Prostate gland (tissue), 2 donors: ENCODE measurements at places on chromosomes 7 and 10. TPM values are rescaled to one million over a fixed set of nuclear protein-coding genes. Genes with fewer than 3 reads are reported as not detected.

The CPN1 gene
- not detected for total RNA-seq

The TAX1BP1 gene
- 125 TPM for total RNA-seq

- no peaks in the 10 kb centered on the region for H3K36me3 ChIP-seq
- no peak for DNase-seq
- no peak overlapping the region for H3K27ac ChIP-seq
- no peaks in the 10 kb centered on the region for H3K4me1 ChIP-seq
- H3K27me3 ChIP-seq = no peaks in the 10 kb centered on the region
Observed at GRCh38 chr10:58477122-58477521, 35.5 kb upstream of the BICC1 start.

The ABCB4 gene
- 0.05 TPM for total RNA-seq

GRCh38 chr7:151682831-151683614 lies 163.3 kb upstream of the RHEB start:
- H3K27ac ChIP-seq = peak overlapping the region; percentile 35
- H3K4me1 ChIP-seq = peaks cover 9% of the 10 kb centered on the region
- H3K27me3 ChIP-seq = no peaks in the 10 kb centered on the region
- no peak overlapping the region for H3K4me3 ChIP-seq

The ENTPD1 gene
- total RNA-seq = 7.0 TPM

GRCh38 chr10:24898501-24898900 lies 53.9 kb downstream of the PRTFDC1 start:
- H3K27me3 ChIP-seq = no peaks in the 10 kb centered on the region
- no peak overlapping the region for H3K27ac ChIP-seq
- no peak for DNase-seq
- no peak overlapping the region for H3K4me3 ChIP-seq
- H3K36me3 ChIP-seq = no peaks in the 10 kb centered on the region

The CBLL1 gene
- 35.3 TPM for total RNA-seq

- no peak overlapping the region for H3K4me3 ChIP-seq
- no peak overlapping the region for H3K27ac ChIP-seq
Observed at GRCh38 chr7:53642361-53642760, 606.9 kb downstream of the POM121L12 start.

GRCh38 chr7:51140199-51141164 lies 176.1 kb downstream of the COBL start:
- peak overlapping the region; percentile 8 for H3K27ac ChIP-seq
- H3K36me3 ChIP-seq = no peaks in the 10 kb centered on the region
- peaks cover 2% of the 10 kb centered on the region for H3K4me1 ChIP-seq
- no peak for DNase-seq

The VIM gene
- total RNA-seq = 1,683 TPM

The ZNF804B gene
- total RNA-seq = not detected

- H3K27me3 ChIP-seq = no peaks in the 10 kb centered on the region
- no peak for DNase-seq
- no peaks in the 10 kb centered on the region for H3K36me3 ChIP-seq
- no peak overlapping the region for H3K4me3 ChIP-seq
- no peak overlapping the region for H3K27ac ChIP-seq
- no peaks in the 10 kb centered on the region for H3K4me1 ChIP-seq
Observed at GRCh38 chr10:5691786-5692185, 7.1 kb downstream of the TASOR2 start.

GRCh38 chr7:73577627-73578341 lies 595 bp downstream of the TBL2 start:
- peak overlapping the region; percentile 86 for H3K27ac ChIP-seq
- DNase-seq = no peak
- peaks cover 12% of the 10 kb centered on the region for H3K36me3 ChIP-seq
- H3K4me3 ChIP-seq = peak overlapping the region; percentile 58
- H3K4me1 ChIP-seq = no peaks in the 10 kb centered on the region
- H3K27me3 ChIP-seq = no peaks in the 10 kb centered on the region

DNA sequence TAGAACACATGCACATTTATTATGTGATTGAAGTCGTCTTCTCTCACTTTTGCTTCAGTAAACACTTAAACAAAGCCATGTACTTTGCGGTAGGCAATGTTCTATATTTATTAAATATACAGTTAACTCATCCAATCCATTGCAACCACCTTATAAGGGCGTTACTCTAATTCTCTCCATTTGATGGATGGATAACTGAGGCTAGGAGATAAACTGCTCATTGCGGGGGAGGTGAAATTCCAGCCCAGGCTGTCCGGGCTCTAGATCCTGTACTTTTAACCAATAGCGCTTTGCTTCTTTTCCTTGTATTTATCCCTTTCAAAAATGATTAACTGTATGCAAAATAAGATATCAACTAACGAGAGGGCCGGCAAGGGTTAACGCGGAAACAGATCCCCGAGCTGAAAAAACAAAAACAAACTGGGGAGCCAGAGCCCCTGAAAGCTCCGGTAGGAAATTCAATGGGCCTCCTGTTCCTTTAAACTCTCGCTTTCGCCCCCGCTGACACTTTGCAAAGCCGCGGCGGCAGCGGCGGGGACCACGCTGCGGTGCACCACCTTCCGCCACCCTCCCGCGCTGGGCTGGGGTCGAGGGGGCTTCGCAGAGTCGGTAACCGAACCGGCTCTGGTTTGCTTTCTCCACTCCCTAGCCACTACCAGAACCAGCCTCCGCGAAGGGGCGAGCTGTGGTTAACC lies 1.0 kb upstream of the PLXDC2 start:
- H3K36me3 ChIP-seq = no peaks in the 10 kb centered on the region
- peak overlapping the region; percentile 77 for H3K4me3 ChIP-seq
- no peak for DNase-seq
- H3K27me3 ChIP-seq = no peaks in the 10 kb centered on the region
- peak overlapping the region; percentile 86 for H3K27ac ChIP-seq
- no peaks in the 10 kb centered on the region for H3K4me1 ChIP-seq

The PDSS1 gene
- 6.8 TPM for total RNA-seq

The FGF8 gene
- total RNA-seq = 1.2 TPM
